ENCODE measurements at places on chromosomes 4 and X.

DNA sequence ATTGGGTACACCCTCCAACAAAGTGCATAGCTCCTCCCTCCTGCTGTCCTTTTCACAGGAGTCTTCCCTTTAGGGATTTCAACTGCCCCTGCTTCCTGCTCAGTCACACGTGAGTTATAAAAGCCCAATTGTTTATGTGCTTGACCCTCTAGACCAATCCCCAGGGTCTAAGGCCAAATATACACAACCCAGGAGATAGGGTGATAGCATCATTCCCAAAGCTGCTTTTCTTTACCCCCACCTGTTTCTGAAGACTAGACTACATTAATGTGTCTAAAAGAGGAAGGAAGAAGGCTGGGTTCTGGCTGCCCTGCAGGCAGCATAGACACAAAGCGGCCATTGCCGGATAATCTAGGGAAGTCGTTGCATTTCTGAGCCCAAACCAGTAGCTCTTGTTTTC is 526.7 kb upstream of the FRG1 start:
- no peak for DNase-seq

- DNase-seq = no peak
Measured at GRCh38 chr4:183333202-183333601, 11.0 kb upstream of the CLDN24 start.

DNA sequence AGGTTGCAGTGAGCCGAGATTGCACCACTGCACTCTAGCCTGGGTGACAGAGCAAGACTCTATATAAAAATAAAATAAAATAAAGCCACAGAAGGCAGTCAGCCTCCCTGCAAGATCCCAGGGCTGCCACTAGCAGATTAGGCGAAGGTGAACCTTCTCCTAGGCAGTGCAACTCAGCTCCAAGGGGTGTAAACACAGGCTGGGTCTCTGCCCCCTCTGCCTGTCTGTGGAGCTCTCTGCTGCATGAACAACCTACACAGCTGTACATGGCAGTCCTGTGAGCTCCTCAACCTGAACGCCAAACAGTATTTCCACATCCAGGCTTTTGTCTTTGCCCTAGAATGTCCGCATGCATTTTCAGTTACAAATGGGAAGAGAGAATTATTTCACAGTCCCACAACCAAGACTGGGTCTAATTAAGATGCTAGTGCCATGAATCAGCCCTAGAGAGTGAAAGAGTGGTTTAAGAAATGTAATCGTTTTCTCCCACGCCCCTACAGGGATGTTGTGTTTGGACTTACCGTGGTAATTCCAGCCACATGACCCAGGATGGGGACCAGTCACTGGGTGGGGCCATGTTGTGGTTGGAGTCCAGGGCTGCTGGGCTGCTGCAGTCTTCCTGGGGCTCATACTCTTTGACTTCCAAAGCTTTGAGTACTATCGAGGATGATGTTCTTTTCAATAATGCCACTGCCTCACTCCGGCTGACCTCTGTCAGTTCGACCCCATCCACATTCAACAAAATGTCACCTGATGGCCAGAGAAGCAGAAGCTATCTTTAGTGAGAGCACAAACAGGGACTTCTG is 99.0 kb downstream of the FIP1L1 start:
- no peak for DNase-seq

- no peak for DNase-seq
Measured at GRCh38 chrX:153645921-153646488, 998 bp upstream of the DUSP9 start.

DNA sequence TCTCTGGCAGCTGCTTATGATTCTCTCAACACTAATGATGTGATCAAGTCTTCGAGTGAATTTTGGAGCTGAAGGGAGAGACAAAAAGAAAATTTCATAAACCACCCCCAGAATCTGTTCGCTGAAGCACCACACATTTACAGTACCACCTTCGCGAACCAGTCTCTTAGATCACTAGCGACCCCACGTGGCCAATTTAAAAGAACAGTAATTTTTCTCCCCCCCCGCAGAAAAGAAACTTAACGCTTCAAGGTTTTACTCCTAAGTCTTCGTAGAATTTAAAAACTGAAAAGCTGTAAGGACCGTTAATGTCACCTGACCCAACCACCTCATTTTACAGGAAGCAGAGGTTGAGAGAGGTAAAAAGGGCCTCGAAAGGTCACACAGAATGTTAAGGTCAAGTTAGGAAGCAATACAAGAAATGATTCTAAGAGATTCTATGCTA is 187.5 kb downstream of the QDPR start:
- no peak for DNase-seq

- DNase-seq = peak; percentile 71
Measured at GRCh38 chr4:7803992-7804755, 135.5 kb downstream of the AFAP1 start.

DNA sequence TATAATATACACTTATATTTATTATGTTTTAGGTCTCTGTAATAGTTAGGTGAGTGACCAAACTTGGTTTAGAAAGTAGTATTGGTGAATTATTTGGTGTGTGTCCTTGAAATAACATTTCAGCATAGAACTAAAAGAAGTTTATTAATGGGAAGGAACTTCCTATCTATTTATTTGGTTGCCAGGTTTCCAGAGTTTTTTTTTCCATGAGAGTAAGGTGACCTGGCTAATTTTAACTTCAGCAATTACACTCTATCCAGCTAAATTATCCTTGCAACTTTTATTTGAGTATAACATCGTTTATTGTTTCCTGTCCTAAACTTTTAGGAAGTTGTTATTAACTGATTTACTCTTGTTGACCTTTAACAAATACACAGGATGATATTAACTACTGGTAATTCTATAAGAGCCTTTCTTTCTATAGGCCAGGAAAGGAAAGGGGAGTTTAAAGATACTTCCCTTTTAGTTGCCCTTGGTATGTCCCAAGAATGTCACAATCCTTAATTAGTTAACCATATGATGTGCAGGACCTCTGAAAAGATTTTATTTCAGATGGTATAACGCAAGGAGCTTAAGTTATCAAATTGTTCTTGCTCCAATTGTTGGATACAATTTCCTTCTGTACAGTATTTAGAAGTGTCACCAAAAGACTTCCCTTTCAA is 18.9 kb downstream of the PRDM8 start:
- no peak for DNase-seq

DNA sequence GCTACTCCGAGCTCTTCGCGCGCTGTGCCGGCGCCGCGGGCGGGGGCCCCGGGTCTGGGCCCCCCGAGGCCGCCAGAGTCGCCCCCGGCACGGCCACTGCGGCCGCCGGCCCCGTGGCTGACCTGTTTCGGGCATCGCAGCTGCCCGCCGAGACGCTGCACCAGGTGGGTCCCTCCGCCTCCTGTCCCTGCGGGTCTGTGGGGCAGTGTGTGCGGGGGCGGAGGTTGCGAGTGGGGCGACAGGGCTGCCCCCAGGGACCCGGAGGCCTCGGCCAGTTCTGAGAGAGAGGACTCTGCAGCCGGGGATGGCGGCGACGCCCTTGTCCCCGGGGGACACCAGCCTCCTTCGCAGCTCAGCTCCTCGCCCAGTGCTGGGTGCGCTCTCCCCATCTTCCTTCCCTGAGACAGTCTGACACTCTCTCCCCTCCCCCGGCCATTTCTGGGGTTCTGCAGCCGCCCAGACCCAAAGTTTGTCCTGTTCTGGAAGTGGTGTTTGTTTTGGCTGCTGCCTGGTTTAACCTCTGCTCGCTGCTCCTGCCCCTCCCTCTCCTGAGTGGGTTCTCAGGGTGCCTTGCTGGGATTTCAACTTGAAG is 609 bp downstream of the REPS2 start:
- no peak for DNase-seq

GRCh38 chr4:40630335-40631021 is 814 bp upstream of the RBM47 start:
- no peak for DNase-seq

DNA sequence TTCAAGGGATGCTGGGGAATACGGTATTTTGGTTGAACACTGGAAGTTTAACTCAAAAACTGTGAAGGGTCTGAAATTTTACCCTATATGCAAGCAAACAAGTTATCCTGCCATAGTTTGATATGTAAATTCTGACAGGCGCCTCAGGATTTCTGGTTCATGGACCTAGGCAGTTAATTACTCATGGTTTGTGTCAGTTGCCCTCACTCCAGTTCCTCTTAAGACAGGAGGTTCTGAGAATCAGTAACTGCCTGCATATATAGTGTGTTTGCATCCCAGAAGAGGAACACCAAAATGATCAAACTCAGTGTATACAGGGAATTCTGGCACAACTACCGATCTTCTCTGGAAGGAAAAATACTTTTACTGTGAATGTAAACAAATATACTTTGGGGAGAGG is 360.4 kb upstream of the NWD2 start:
- DNase-seq = no peak

GRCh38 chr4:7140062-7140691 is 52.2 kb upstream of the SORCS2 start:
- DNase-seq = no peak

GRCh38 chrX:125327891-125328290 is 8.2 kb downstream of the TEX13C start:
- no peak for DNase-seq

GRCh38 chrX:125646195-125646594 is 326.5 kb downstream of the TEX13C start:
- DNase-seq = no peak

- no peak for DNase-seq
Measured at GRCh38 chr4:86496094-86497080, 97.7 kb upstream of the PTPN13 start.

DNA sequence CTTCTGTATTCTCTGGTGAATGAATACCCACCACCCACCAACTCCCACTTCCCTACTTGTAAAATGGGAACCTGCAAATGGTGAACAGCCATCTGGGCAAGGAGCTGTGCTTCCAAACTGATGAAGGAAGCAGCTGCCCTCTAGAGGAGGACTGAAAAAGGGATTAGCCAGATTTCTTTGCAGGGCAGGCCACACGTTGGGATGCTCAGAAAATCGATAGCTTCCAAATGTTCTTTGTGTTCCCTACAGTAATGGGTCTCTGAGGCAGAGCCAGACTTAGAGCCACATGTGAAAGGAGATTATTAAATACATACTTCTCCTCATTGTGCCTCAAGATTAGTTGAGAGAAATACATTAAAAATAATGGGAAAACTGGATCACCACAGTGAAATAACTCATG is 39.3 kb upstream of the LPAR4 start:
- no peak for DNase-seq

GRCh38 chr4:87844452-87844851 is 11.7 kb downstream of the MEPE start:
- DNase-seq = no peak

- DNase-seq = no peak
Measured at GRCh38 chr4:77745792-77746191, 73.4 kb downstream of the CNOT6L start.

GRCh38 chr4:42673082-42673425 is 16.1 kb upstream of the ATP8A1 start:
- DNase-seq = peak; percentile 7

DNA sequence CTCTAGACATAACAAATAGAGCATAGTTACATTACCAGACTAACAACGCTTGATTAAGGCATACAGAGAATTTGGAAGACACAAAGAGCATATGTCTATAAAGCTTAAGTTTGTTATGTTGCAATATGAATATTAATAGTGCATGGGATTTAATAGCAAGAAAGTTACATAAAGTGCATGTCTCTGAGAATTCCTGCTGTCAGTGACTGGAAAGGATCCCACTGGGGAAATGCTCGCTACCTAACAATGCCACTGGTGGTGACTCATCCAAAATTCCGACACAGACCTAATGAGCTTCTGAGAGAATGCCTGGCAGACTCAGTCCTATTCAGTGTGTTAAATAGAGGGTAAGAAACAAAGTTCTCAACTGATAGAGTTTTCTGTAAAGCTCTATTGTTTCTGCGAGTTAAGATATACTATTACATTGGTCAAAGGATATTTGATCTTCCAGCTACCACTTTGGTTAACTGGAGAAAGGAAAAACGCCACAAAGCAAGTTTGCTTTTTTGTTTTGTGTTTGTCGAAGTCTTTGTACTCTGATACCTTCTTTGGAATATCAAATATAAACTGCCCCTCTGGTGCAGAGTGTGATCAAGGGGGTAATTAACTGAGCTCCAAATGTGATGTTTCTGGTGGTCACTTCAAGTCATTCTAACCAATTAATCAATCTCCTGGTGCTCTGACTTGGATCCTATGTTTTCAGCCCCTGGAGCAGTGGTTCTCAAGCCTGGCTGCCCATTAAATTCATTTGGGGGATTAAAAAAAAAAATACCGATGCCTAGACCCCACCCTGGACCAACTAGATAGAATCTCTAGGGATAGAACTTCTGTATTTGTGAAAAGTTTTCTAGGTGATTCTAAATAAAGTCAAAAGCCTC is 107.9 kb downstream of the PALLD start:
- no peak for DNase-seq

- no peak for DNase-seq
Measured at GRCh38 chr4:109211671-109212070, 90.8 kb downstream of the COL25A1 start.

GRCh38 chr4:98976716-98977115 is 18.8 kb upstream of the METAP1 start:
- no peak for DNase-seq

DNA sequence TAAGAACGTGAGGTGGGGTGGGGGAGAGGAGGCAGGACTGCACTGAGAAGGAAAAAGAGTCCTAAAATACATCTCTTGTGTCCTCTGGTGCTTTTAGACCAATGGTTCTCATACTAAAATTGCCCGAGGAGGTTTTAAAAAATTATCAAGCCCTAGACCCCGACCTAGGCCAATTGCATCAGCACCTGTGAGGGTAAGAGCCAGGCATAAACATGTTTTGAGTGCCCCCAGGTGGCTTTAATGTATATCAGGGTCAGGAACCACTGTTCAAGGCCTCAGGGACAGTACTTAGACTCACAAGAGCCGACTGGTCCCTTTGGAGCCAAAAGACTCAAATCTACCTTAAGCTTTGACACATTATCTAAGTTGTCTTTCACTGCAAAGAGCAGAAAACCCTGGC is 37.5 kb upstream of the TMEM150C start:
- DNase-seq = no peak

GRCh38 chr4:152836936-152837335 is 57.2 kb downstream of the ARFIP1 start:
- DNase-seq = no peak
